ENCODE measurements at places on chromosomes 16 and 17.

GRCh38 chr17:46194393-46195216, 1.4 kb upstream of the KANSL1 start:
- peak; percentile 51 for DNase-seq

DNA sequence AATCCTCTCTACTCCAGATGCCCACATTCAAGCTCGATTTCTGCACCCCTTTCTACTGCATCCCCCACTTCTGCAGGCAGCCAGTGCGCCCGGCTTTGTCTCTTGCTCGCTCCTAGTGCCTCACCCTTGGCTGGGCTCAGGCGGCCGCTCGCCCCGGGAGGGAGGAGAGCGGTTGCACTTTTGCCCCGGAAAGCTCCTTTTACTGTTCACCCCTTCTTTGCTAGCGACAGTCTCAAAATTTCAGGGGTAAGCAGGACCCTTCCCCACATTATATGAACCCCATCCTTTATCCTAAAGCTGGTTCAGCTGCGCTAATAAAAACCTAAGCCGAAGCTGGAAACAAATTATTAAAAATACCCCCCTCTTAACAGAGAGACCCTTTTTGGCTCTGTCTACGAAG, 1.0 kb downstream of the HOXB5 start:
- DNase-seq: no peak

DNA sequence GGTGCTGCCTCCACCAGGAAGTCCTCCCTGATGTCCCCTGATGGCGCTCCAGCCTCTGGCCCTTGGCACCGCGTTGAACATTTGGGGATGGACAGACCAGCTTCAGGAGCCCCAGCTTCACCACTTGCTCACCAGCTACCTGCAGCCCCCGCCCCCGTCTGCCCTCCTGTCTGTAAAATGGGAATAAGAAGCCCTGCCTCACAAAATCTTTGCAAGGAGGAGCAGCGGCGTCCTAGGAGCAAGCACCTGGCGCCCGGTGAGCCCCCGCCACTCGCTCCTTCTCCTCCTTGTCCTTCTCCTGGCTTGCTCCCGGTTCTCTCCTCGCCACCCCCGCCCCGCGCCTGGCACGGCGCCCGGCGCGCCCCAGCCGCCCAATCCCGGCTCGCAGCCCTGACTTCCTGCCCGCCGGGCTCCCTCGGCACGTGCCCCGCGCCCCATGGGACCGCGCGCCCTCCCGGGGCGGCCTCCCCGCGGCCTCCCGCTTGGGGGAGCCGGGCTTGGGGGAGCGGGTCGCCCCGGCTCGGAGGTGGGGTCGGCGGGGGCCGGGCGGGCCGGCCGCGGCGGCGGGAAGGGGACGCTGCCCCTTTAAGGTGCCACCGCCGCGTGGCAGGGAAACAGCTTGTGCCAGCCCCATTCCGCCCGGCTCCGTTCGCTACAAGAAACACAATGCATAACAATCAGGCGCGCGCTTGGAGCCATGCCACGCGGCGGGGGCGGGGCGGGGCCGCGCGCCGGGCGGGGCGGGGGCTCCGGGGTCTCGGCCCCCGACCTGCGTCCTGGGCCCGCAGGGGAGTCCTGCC, 9.1 kb upstream of the PPP1R1B start:
- peak; percentile 42 for DNase-seq

DNA sequence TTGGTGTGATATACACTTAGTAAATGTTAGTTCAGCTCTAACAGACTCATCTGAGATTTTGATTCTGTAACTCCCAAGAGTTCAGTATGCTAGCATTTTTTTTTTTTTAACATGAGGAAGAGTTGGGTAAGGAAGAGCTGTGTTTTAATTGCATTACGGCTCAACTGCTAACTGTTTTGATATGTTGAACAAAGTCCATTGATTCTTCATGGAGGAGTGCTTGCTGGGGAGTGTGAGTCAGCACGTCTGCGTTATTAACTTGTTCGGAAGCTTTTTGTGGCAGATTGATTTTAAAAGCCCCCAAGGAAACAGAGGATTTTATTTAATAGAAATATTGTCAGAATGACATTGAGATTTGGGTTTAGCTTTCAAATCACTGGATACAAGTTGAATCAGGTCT, 45.8 kb downstream of the PITPNC1 start:
- no peak for DNase-seq

- no peak for DNase-seq
Measured at GRCh38 chr17:52383493-52384100, 225.1 kb upstream of the CA10 start.

- DNase-seq: peak; percentile 46
Measured at GRCh38 chr17:7886227-7887037, 2.2 kb upstream of the CHD3 start.

DNA sequence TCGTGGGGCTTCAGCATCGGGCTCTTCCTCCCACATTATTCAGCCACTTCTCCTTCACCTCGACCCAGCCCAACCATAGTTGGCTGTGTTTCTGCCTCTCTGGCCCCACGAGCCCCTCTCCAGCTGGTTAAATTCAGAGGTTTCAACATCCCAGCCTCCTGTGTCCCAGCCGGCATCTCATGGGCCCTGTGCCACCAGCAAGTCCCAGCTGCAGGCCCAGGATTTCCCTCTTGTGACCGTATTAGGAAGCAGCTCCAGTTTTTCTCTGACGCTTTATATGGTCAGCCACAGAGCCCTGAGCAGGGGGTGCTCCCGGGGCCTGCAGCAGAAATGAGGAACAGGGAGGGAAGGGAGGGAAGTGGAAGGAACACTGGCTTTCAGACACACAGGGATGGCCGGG, 27.4 kb downstream of the MYH11 start:
- no peak for DNase-seq

DNA sequence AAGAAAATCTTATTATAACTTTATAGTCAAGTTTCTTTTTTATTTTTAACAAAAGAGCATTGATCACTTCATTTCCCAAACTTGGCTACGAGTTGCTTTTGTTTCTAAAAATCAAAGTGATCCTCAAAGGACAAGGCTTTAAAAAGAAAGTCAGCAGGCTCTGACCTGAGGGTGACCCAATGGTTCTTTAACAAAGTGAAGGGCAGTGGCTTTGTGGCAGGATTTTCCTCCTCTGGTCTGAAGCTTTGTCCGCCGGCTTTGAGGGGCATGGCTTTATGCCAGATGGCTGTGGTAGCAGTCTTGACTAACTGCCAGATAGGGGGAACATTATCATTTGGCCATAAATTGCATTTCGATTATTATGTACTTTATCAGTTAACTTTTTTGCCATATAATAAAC, 28.5 kb downstream of the IQCK start:
- no peak for DNase-seq

DNA sequence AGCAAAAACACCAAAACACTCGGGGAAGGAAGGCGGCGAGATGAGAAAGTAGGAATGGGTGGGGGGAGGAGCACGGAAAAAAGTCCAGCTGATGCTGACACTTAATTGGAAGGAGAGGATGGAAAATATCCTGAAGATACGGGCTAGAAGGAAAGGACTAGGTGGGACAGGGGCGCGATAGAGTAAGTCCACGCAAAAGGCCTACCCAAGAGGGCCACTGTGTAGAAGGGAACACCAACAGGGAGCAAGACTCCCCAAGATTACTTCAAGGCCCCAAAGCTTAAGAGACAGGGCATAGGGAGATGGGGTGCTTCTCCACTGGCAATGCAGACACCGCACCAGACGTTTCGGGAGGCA, 736 bp downstream of the APPBP2 start:
- DNase-seq: no peak

DNA sequence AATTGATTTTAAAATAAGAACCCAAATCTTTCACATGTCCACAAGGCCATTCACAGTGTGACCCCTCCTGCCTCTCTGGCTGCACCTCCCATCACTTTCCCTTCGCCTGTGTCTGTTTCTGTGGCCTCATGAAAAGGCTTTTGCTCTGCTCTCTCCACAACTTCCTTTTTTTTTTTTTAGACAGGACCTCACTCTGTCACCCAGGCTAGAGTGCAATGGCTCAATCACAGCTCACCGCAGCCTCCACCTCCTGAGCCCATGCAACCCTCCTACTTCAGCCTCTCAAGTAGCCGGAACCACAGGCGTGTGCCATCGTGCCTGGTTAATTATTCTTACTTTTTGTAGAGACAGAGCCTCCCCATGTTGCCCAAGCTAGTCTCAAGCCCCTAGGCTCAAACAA, 197.1 kb downstream of the ABCC12 start:
- DNase-seq: no peak

DNA sequence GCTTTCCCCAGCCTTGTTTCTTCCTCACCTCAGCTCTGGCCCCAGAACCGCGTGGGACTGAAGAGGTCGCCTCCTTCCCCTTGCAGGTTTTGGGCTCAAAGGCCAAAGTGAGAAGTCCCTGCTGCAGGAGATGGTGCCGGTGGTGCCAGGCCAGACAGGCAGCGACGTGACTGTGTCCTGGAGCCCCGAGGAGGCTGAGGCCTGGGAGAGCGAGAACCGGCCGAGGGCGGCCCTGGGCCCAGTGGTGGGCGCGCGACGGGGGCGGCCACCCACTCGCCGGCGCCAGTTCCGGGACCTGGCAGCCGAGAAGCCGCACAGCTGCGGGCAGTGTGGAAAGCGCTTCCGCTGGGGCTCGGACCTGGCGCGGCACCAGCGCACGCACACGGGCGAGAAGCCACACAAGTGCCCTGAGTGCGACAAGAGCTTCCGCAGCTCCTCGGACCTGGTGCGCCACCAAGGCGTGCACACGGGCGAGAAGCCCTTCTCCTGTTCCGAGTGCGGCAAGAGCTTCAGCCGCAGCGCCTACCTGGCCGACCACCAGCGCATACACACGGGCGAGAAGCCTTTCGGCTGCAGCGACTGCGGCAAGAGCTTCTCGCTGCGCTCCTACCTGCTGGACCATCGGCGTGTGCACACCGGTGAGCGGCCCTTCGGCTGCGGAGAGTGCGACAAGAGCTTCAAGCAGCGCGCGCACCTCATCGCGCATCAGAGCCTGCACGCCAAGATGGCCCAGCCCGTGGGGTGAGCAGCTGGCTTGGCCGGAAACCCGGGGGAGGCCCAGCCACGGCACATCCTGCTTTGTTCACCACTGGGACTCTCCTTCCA, 6.0 kb downstream of the ZNF213 start:
- DNase-seq: no peak

- DNase-seq: peak; percentile 61
Measured at GRCh38 chr17:74862108-74862901, 2.6 kb upstream of the GRIN2C start.

- no peak for DNase-seq
Measured at GRCh38 chr16:22023505-22023904, 15.6 kb downstream of the MOSMO start.

DNA sequence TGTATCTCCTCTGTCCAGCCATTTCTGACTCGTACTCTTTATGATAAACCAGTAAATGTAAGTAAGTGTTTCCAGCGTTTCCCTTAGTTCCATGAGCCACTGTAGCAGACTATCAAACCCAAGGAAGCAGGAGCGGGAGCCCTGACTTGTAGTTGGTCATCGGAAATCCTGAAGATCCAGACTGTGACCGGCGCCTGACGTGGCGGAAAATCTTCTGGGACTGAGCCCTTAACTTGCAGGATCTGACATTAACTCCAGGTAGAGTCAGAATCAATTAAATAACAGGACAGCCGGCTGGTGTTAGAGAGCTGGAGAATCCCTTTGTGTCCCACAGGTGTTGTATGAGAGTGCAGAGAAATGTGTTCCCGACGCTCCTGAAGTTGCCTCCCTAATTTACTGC, 4.0 kb downstream of the GLOD4 start:
- DNase-seq: no peak

DNA sequence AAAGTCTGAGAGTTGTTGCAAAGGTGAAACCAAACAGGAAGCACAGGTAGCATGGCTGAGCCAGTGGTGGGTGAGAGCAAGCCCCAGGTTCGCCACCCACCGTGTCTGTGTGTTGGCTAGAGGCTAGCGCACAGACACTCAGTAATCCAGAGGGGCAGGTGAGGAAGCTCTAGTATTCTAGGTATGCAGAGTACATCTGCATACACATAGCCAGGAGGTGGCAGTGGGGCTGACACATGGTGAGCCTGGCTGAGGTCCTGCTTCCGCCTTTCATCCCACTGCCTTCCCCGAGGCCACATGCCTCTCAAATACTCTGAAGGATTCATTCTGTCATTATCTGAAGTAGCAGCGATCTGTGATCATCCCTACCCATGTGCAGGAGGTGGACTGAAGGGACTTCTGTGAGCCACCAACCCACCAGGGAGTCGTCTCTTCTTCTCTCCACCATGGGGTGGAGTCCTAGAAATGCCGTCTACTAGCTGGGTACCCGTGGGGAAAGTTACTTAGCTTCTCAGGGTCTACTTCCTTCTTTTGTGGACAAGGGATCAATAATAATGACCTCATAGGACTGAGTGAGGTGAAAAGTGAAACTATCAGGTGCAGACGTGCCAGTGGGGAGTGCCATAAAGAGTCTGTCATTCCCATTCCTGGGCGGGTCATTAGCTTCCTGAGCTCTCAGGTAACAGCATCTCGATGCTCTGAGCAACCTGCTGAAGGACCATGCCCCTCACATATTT, 36.0 kb upstream of the ICAM2 start:
- no peak for DNase-seq

GRCh38 chr16:27779641-27780164, 229.8 kb downstream of the KATNIP start:
- no peak for DNase-seq

GRCh38 chr16:30533748-30534367, 800 bp downstream of the ZNF747 start:
- DNase-seq: no peak

DNA sequence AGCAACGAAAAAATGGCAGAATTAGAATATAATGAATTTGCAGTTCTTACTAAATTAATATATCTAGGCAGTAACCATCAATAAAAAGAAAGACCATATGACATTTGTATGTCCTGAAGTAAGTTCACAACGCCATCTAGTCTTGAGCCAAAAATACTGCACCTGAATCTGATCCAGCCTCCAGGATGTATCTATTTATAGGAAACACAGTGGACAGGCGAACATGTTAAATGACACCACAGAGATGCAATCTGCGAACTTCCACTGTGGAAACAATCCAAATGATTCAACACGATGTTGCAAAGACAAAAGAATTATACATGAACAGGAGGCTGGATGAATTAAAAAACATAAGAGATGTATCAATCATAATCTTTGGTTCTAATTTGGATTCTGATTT, 197.6 kb downstream of the CDH13 start:
- no peak for DNase-seq

- no peak for DNase-seq
Measured at GRCh38 chr17:64200080-64201032, 62.7 kb downstream of the TEX2 start.

DNA sequence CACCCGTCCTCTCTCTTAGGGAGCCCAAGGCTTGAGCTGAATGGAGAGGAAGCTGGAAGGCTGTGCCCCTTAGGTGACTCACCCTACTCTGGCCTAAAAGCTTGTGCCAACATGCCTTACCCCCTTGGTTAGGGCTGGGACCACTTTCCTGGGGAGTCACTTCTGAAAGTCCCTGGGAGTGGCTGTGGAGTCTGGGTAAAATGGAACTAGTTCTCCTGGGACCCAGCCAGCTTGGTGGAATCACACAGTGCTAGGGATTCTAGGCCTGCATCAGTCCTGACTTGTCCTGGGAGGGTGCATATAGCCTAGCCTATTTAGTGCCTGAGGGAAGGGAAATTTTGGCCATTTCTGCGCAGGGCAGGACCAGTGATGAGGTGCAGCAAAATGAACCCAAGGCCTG, 10.5 kb downstream of the MMP28 start:
- DNase-seq: no peak

- no peak for DNase-seq
Measured at GRCh38 chr17:50657627-50658026, 22.9 kb downstream of the ABCC3 start.

Data from activated gamma-delta T cell treated with Interleukin-2 at 50 U/mL for 16 hours (primary cell).